Right forelimb (tissue), 1 donor: ENCODE measurements at places on chromosomes 2 and 18.

DNA sequence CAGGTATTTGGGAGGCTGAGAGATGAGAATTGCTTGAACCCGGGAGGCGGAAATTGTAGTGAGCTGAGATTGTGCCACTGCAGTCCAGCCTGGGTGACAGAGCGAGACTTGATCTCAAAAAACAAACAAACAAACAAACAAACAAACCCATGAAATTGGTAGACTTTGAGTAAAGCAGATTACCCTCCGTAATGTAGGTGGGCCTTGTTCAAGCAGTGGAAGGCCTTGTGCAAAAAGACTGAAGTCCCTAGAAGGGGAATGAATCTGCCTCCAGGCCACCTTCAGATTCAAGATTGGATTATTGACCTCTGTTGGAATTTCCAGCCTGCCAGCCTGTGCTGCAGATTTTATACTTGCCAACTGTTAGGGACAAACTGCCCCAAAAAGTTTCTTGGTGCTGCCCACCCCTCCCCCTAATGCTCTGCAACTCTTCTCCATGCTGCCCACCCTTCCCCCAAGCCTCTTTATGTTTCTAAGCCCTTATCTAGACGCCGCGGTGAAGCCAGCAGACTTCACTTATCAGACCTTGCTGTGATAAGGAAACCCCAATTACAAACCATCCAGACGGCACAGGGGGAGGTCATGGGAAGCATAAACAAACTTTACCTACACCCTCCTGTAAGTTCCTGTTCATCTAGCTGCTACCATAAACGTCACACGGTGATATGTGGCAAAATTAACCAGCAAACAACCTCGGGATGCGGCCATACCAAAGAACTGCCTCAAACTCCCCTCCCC is 17.0 kb downstream of the CYP27A1 start:
- DNase-seq = no peak

- no peak for DNase-seq
Measured at GRCh38 chr18:10303171-10303570, 151.3 kb upstream of the APCDD1 start.

DNA sequence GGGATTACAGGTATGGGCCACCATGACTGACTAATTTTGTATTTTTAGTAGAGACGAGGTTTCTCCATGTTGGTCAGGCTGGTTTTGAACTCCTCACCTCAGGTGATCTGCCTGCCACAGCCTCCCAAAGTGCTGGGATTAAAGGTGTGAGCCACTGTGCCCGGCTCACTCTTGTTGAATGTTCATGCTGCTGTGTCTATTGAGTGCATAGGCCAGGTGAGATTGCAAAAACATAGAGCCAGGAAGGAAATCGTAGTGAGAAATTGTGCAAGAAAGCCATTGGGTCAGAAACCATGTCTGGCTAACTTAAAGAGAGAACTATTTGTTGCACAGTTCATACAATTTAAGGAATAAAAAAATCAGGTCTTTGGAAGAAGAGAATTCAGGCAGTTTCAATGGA is 45.5 kb upstream of the FZD5 start:
- no peak for DNase-seq

- DNase-seq = no peak
Measured at GRCh38 chr18:61237529-61237928, 95.7 kb upstream of the CDH20 start.

- DNase-seq = no peak
Measured at GRCh38 chr2:883803-884748, 66.6 kb upstream of the SNTG2 start.

- no peak for DNase-seq
Measured at GRCh38 chr18:50753311-50753710, 66.5 kb downstream of the MRO start.

DNA sequence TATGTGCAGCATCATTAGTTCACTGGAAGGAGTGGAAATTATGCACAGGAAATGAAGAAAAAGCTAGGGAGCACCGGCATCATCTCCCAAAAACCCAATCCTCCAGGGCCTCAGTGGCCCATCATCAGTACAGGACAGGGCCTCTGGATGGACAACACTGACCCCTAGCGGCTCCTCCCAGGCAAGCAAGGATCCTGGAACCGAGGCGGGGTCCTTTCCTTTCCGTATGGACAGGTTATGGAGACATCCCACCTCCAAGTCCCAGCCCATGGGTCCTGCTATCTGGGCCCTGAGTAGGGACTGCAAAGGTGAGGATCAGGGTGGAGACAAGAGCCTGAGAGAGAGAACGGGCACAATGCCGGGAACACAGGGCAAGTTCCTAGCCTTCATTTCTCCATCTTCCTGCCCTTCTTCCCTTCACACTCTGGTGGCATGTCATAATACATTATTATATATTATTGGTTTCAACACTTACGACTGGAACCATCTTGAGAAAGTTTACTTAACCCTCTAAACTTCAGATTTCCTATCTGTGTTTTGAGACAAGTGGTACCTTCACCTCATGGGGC is 68.2 kb downstream of the ZNF516 start:
- DNase-seq = no peak

- no peak for DNase-seq
Measured at GRCh38 chr2:36859366-36859792, 107.0 kb downstream of the STRN start.

DNA sequence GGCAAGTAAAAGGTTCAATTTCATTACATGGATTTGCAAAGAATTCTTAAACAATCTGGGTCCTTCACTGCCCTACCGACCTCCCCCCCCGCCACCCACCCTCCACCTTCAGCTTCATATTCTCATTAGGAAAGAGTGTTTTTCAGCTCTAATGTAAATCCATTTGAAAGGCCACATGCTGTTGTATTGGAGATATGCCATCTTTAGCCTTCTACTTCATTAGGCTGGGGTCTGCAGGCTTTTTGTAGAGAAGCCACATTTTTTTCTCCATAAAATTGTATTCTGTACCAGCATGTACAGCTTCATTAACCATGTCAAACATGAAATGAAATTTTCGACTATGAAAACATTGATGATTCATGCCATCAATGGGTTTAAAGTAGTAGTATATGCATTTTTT is 42.8 kb upstream of the THUMPD2 start:
- DNase-seq = no peak

GRCh38 chr2:10166676-10167292 is 44.2 kb downstream of the RRM2 start:
- peak; percentile 30 for DNase-seq

DNA sequence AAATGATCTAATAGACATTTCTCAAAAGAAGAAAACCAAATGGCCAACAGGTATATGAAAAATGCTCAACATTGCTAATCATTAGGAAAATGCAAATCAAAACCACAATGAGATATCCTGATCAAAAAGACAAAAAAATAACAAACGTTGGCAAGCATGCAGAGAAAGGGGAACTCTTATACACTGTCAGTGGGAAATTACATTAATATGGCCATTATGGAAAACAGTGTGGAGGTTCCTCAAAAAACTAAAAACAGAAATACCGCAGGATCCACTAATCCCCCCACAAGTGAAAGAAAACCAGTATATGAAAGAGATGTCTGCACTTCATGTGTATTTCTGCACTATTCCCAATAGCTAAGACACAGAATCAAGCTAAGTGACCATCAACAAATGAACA is 57.7 kb upstream of the CTIF start:
- DNase-seq = no peak

GRCh38 chr2:223894009-223894408 is 51.1 kb downstream of the WDFY1 start:
- DNase-seq = no peak

DNA sequence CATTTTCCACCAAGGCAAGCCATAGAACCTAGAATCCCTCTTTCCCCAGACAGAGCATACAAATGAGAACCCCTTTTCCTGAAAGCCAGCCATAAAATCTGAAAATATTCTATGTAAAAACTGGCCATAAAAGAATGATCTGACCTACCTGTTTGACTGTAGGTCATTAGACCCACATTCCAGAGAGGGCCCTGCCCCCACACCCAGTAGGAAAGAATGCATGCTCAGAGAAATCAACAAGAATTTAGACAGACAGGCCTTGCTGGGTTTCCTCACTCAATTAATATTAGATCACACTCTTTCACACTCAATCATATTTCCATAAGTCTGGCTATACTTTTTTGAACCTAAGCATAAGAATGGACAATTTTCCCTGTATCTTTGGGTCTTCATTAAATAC is 929.5 kb downstream of the ERBB4 start:
- no peak for DNase-seq

GRCh38 chr2:86243272-86243671 is 44.0 kb downstream of the MRPL35 start:
- DNase-seq = peak; percentile 27

DNA sequence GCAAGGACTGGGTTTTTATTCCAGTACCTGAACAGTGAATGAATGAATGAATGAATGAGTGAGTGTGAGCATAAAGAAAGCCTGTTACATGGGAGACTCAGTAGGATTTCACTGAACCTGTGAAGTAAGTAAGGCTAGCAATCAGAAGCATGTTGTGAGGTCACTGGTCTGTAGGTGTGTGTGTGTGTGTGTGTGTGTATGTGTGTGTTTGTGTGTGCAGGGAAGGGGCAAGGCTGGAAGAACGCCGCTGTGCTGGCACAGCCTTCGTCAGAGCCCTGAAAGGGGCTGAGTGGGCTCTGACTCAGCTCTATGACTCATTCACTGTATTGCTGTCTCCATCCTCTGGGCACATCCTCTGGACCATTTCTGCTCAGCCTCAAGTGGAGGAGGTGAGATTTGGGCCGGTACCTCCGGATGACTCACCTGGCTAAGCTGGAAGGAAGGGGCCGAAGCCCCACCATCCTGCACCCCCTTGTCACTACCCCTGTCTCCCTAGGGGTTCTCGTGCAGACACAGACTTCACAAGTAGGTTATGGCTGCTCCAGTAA is 51.4 kb upstream of the MRPL33 start:
- no peak for DNase-seq

GRCh38 chr2:79994965-79995364 is 309.6 kb downstream of the LRRTM1 start:
- no peak for DNase-seq

DNA sequence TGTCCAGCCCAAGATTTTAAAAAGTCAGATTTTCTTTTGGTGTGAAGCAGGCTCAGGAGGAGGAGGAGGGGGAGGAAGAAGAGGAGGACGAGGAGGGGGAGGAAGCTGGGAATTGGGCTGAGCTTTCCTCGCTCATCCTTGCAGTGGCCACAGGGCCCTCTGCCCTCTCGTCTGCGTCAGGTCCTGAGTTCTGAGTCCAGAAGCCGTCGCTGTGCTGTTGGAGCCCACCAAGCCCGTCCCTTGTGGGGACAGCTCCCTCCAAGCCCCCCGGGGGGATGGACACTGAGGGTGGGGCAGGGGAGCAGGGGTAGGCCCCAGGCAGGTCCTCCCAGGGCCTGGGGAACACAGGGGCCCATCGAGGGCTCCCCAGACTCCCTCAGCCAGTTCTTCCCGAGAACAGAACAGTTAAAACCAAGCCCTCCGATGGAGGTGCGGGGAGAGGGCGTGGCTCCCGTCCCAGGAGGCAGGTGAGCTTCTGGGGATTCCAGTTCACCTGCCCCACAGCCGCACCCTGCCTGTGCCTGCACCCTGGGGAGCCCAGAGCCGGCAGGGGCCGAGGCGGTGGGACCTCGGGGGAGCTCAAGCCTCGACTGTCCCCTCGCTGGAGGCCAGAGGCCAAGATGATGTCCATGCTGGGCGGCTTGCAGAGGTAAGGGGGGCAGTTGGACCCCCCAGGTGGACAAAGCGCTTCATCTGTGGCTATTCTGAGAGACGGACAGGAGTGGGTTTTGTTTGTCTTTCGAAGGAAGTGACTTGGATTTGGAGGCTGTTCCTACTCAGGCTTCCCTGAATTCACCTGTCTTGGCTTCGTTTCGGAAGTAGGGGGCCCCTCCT is at the start of gene GAL3ST2:
GAL3ST2 (plus strand) TSS at position 487 of the 834 bp plus-strand sequence; CDS start at position 621, 134 bp downstream.
- no peak for DNase-seq

GRCh38 chr2:155947069-155947468 is 385.5 kb downstream of the NR4A2 start:
- no peak for DNase-seq

GRCh38 chr2:186570604-186571003 is 19.3 kb upstream of the ITGAV start:
- DNase-seq = no peak

GRCh38 chr18:56086786-56087185 is 498.8 kb upstream of the TCF4 start:
- DNase-seq = no peak

DNA sequence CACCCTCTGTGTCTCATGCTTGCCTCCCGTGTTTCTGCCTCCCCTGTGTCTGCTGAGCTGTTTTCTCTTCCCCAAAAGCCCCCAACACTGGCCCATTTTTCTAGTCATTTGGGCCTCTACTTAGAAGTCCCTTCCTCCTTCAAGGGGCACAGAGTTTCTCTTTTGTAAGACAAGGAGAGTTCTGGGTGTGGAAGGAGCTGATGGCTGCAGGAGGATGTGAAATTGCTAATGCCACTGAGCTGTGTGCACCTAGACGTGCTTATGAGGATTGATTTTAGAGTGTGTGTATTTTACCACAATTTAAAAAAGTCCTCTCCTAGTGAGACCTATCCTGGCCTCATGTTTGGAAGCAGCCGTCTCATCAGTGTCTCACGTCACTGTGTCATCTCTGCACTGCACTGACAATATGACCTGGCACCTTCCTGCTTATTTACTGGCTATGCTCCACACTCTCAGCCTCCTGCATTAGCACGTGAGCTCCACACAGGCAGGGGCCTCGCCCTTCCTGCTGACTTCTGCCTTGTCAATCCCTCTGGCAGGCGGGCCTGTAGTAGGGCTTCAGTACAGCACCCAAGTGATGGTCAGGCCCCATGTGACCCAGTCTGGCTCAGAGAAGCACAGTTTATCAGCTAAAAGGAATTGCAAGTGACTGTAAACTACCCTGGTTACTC is 8.0 kb upstream of the MBP start:
- DNase-seq = no peak

DNA sequence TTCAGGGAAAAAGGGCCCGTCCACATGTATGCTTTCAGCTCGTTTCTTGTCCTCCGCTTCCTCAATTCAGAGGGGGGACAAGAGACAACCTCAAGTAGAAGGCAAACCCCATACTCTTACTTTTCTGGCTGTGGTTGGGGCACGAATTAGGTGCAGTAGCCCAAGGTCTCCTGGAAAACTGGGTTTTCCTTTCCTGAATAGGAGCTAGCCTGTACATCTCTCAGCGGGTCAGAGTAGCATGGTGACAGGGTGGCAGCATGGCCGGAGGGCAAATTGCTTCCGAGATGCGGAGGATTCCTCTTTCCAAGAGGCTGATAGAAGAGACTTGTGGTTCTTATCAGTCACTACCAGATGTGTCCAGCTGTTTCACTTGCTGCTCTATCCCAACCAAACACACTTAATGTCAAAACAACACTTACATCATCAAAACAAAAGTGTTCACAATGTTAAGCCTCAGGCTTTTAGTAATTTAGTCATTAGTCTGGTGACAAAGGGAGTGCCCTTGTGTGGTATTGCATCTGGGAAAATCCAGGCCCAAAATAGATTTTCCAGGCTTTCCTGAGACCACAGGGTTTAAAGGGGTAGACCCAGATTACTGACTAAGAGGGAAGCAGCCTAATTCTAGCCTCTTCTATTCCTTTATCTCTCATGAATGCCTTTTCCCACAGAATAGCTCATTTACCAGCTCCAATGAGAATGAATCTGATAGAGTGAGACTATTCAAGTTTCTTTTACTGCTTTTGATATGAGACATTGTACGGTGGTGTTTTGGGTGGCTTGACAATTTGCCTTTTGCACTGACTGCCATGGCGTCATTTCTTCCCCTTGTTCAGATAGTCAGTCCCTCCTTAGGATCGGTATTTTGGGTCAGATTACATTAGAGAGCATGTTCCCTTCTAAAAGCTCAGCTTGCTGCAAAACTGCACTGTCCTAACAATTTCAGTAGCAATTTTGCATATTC is 162.0 kb downstream of the LTBP1 start:
- no peak for DNase-seq
